Caudate nucleus (tissue), 63 donors: ENCODE measurements at places on chromosomes 2 and 18.
A peak's percentile ranks its signal among the peaks of the same experiment; 100 is the strongest.

DNA sequence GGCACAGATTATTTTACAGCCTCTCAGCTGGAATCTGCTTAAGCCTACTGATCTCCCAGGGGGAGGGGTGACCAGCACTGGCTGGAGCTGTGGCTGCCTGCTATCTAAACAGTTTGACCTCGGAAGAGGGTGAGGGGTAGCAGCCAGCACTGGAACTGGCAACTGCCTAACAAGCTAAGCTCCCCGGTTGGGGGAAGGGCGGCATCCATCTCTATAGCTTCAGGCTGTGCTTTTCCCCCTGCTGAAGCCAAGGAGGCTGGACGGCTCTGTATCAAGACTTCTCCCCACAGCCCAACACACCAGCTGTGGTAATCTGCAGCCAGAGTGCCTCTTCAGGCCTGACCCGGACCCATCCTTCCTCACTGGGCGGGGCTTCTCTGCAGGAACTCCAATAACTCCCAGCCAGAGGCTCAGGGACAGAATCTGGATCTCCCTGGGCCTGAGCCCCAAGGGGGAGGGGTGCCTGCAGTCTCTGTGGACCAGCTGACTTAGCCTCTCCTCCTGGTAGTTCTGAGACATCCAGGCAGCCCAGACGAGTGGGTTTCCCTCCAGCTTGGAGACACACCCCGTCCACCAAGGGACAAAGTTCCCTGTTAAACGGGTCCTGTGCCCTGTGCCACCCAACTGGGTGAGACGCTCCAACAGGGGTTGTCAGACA lies 560.2 kb downstream of the LRP1B start:
- DNase-seq = no peak

DNA sequence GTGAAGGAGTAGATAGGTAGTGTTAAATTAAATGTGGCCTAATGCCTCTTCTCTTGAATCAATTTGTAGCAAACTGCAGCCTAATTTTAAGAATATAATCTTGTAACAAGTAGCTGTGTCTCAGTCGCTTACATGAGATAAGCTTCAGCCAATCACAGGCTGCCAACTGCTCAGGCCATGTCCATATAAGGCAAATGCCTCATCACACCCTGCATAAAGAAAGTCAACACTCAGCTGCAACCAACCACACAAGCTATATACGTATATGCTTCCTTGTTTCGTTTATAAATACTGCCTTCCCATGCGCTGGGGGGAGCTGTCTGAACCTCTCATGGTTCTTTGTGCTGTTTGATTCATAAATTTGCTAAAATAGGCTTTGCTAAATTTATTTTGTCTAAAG lies 476.3 kb downstream of the TRIB2 start:
- DNase-seq = no peak

- DNase-seq = no peak
Observed at GRCh38 chr18:63410792-63411191, 11.5 kb downstream of the VPS4B start.

- no peak for DNase-seq
Observed at GRCh38 chr2:622357-622756, 54.8 kb downstream of the TMEM18 start.

DNA sequence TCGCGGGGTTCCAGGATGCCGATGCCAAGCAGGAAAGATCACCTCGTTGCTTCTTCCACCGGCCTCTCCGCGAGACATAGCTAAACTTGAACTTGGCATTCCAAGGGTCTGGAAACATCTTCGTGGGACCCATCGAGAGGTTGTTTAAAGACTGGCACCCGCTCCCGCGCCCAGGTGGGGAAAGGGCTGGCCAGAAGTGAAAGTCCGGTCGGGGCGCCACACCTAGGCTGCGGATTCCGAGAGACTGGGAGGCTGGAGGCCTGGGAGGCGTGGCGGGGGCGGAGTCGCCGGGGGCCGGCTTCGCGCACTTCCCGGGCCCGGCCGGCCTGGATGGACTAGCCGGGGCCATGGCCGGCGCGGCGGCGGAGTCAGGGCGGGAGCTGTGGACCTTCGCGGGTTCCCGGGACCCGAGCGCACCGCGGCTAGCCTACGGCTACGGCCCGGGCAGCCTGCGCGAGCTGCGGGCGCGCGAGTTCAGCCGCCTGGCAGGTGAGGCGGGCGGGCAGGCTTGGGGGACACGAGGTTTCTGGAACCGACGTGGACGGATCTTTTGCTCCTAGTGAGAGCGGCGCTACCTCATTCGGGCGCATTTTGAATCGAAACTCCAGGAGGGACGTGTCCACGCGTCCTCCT lies at the start of gene MOCOS:
MOCOS (plus strand) TSS at position 305 of the 633 bp plus-strand sequence; CDS start at position 348, 43 bp downstream.
- DNase-seq = peak; percentile 41
